ENCODE measurements at places on chromosomes 11 and 22.

- no peak for DNase-seq
Observed at GRCh38 chr11:19886498-19886897, 173.9 kb downstream of the NAV2 start.

GRCh38 chr11:76753950-76754349, 29.2 kb upstream of the TSKU start:
- no peak for DNase-seq

DNA sequence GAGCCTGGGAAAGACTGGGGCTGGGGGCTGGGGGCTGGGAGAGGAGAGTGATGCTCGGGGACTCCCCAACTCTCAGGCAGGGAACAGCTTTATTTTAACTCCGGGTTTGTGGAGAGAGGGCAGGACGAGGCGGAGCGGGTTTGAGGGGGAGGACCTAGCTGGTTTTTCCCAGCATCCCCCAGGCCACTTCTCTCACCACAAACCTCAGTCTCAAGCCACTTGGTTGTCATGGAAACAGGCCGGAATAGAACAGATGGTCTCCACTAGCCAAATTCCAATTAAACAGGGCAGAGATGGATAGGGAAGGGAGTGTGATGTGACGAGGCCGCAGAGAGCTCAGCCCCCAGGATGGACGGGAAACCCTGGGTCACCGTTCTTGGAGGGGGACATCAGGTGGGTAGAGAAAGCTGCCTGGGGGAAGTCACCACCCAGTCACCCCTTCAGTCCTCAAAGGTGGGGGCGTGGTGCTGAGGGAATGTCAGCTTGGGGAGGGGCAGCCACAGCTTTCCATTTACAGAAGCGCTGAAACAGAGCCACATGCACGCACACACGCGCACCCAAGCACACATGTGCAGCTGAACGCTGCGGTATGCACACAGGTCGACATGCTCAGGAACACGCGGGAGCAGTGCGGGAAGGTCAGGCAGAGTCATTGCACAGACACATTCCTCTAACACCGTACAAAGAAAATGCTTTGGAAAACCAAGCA, 19.2 kb downstream of the NECTIN1 start:
- DNase-seq: peak; percentile 82

DNA sequence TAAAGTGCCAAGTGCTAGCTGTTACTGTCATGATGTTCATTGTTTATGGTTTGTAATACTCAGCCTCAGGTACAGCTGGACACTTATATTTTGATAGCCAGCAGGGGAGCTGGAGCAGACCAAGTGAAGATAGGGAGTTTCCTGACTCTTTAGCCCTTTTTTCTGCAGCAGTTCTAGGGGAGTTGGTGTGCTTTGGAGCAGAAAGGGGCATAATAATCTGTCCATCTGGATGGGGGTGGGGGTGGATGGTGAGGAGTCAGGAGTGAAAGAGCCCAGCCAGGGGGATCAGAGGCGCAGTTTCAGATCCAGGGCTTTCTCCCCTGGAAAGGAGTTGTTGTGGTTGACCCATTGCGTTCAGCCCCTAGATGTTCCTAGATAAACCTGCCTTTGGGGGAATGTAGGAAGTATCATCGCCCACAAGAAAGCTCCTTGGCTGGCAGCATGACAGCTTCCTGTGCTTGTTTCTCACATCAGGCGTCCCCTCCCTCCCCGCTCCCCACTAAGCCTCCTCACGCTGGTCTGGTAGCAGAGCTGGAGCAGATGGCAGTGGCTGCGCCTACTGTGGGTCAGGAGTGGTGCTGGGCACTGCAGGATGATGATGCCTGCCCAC, 41.9 kb downstream of the MED15 start:
- DNase-seq: no peak

DNA sequence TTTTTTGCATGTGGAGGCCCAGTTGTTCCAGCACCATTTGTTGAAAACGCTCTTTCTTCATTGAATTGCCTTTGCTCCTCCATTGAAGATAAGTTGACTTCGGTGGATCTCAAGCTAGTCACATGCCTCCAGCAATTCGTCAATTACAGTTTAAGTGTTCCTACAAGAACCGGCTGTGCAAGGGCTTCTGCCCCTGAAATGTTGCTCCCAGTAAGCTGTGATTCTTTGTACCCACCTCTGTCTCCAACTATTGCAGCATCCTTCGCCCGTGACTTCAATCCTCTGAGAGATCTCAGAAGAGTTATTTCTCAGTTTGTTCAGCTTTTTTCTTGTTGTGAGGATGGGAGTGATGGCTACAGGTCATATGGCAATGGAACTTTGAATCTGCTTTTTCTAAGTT, 194.2 kb upstream of the B3GAT1 start:
- DNase-seq: no peak

DNA sequence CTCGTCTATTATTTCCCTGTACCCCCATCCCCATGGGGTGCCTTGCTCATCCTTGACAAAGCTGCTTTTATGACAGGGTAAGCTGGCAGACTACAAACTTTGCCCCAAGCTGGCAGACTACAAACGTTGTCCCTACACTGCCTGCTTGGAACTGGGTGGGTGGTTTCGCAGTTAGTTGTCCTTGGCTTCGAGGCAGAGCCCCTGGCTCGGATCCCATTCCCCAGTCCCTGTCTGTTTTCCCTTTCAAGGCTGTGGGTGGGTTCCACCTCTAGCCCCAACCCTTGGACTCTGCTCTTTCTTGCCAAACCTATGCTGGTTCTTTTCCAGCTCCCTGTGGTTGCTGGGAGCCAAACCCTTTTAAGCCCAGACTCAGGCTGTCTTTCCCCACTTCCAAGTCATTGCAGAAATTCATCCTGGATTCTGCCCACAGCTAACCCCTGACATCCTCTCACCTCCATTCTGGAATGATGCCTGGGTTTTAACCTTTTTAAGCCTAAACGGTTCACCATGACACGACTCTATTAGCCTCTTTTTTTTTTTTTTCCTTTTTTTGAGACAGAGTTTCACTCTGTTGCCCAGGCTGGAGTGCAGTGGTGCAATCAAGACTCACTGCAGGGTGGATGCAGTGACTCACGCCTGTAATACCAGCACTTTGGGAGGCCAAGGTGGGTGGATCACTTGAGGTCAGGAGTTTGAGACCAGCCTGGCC, 9.2 kb upstream of the RBM14 start:
- DNase-seq: peak; percentile 86

GRCh38 chr22:41290262-41291221, 4.6 kb upstream of the RANGAP1 start:
- peak; percentile 55 for DNase-seq

DNA sequence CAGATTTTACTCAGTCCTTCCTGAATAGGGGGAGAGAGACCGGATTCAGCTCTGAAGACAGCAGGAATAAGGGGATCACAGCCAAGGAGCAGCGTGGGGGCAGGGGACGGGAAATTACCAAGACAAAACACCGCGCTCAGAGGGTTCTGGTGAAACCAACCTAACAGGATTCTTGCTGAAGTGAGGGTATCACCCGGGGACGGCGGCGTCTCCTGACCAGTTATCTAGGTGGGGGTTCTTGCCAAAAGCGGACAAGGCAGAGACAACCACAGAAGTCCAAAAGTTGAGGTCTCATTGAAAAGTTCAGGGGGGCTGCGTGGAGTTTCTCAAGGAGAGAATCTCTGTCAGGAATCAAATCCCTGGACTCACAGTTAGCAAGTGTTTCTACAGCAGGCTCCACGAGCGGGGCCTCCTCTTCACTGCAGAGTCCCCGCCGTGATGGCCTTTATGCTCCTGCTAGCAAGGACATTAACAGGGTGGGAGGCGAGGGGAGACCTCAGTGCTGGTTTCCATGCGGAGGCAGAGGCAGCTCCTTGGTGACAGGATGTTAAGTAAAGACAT, 291.0 kb downstream of the BRD1 start:
- DNase-seq: no peak

GRCh38 chr22:44214187-44214586, 33.5 kb downstream of the PARVG start:
- no peak for DNase-seq

DNA sequence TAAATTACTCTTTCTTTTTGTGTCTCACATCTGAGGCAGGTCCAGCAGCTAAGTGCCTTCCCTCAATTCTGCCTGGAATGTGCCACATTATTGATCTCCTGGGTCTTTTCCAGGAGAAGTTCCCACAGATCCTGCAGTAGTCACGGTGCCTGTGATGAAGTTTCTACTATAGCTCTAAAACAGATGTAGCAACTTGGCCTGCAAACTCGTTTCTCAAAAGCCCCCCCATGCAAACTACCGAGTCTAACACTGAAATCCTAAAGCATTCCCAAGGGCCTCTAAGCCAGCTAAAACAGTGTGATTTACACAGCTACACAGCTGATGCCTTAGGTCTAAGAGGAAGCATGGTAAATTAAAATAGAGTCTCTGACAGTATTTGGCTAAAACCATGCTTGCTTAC, 54.3 kb downstream of the DDI1 start:
- DNase-seq: no peak

- no peak for DNase-seq
Observed at GRCh38 chr11:70367071-70367470, 31.3 kb upstream of the CTTN start.

DNA sequence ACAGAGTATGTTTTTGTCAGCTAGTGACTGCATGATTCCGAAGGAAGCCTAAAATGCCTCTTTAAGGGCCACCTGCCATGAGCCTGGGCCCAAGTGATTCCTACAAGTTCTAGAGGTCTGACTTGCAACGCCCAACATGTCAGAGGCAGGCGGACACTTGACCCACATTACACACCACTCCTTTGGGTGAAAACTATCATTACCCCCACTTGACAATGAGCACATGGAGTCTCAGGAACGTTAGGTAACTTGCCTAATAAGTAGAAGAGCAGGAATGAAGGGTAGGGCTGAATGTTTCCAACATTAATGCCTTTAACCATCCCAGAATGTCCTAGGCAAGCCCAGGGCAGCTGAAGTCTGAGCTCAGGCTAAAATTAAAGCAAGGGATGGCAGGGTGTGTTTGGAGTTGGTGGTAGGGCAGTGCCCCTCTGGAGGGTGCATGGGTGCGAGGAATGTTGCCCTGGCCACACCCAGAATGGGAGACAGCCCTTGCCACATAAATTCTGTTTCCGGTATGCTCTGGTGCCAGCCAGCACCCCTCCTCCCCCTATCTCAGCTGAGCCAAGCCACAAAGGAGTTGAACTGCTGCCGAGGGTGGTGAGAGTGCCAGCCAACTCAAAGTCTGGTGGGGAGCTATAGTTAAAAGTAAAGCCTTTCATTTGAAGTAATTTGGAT, 2.5 kb downstream of the PLAAT2 start:
- no peak for DNase-seq

GRCh38 chr11:10622957-10623791, 54.7 kb upstream of the LYVE1 start:
- no peak for DNase-seq

DNA sequence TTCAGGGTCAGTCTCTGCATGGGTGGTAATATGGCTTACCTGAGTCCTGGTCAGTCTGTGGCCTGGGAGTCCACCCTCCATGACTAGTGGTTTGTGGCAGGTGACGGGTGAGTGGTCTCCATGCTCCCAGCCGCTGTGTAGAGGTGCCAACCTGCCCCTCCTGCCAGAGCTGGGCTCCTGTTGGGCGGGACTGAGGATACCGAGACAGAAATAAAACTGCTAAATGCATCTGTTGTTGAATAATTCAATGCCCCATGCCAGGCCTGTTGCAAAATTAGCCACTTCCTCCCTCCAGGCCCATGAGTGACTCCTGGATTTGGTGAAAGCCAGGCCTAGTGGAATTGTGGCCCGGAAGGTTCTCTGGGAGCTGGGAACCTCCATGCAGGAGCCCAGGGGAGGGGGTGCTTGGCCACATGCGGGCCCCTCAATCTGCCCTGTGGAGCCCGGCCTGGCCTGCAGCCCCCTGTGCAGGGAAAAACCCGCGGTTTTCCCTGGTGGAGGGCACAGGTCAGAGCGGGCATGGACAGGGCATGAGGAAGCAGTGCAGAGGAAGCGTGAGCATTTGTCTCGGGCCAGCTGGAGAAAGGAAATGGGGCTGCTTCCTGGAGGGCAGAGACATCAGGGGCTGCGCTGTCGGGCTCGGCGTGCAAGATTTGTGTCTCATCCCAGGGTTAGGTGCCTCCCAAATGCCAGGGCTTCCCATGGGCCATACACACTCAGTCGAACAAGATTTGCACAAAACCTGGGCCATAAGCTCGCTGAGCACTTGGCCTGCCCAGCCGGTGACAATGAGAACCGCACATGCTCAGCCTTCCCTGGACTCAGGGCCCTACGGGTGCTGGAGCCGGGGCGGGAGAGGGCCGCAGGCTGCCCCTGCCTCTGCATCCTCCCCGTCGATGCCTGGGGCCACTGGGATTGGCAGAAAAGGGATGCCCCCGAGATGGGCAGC, 66.9 kb downstream of the KCNQ1 start:
- DNase-seq: no peak

GRCh38 chr22:20956258-20957101, 10.6 kb upstream of the AIFM3 start:
- no peak for DNase-seq

DNA sequence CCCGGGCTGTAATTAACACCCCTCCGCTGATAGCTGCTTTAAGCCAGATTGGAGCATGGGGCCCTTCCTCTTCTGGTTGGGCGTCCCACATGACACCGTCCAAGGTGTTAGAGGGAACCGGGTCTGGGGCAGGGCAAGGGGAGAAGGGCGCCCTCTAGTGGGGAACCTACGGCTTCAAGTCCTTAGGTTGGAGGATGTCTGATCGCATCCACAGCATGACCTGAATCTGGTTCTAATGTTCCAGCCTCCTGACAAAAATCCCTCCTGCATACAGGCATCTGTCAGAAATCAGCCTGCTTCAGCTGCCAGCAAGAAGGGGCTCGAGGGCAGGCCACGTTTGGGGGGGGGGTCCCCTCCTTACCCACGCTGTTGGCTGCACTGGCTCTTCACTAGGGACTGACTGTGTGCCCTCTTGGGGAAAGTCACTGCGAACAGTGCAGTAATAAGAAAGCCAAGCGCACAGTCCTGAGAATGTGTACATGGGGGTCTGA, 94.2 kb upstream of the TBCEL start:
- peak; percentile 9 for DNase-seq
